ENCODE measurements at places on chromosomes 2 and 18.

- DNase-seq = no peak
Measured at GRCh38 chr2:234979204-234980167, 27.7 kb downstream of the SH3BP4 start.

DNA sequence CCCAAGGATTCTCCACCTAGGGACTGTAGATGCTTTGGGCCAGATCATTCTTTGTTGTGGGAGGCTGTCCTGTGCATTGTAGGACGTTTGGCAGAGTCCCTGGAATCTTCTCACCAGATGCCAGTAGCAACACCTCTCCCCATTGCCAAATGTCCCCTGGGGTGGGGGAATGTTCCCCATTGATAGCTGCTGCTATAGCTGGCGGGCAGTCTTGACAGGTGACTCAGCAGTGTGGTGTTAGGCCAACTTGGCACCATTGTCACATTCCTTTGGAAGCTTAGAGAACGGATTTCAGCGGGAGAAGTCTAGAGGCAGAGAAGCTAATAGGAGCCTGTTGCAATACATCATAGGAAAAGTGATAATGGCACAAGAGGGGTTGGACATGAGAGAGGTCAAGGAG lies 495.7 kb upstream of the SMIM21 start:
- DNase-seq = no peak

- DNase-seq = no peak
Measured at GRCh38 chr2:240628808-240629618, 3.7 kb downstream of the GPR35 start.

GRCh38 chr2:173681881-173682650 lies 283.1 kb downstream of the SP3 start:
- no peak for DNase-seq

DNA sequence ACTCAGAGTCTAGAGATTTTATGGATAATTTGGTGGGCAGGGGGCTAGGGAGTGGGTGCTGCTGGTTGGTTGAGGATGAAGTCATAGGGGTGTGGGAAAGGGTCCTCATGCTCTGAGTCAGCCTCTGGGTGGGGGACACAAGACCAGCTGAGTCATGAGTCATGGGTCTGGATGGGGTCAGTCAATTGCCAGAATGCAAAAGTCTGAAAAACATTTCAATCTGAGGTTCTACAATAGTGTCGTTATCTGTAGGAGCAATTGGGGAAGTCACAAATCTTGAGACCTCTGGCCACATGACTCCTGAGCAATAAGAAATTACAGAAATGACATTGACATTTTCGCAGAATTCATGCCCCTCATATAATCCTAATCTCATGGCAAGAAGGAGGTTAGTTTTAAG lies 15.1 kb downstream of the NMS start:
- no peak for DNase-seq

DNA sequence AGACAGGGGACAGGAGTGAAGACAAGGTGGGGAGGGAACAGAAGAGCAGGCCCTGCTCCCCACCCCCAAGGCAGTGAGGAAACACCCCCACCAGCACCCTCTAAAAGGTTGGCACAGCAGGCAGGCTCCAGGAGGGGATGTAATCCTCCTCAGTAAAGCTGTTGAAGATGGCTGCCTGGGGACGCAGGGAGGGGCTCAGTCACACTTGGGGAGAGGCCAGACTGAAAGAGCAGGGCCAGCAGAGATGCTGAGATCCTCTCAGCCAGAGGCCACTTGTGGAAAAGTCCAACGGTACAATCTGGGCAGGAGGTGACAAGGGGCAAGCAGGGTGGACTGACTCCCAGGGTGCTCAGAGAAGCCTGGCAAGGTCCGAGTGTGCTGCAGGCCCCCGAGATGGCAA lies 154.8 kb upstream of the ID2 start:
- DNase-seq = no peak

GRCh38 chr18:60279391-60279790 lies 93.2 kb downstream of the MC4R start:
- DNase-seq = no peak

All from cortex of kidney (tissue), 1 donor.